Type B pancreatic cell (in vitro differentiated cells): ENCODE measurements at places on chromosomes 4 and X. TPM values are rescaled to one million over a fixed set of nuclear protein-coding genes. Genes with fewer than 3 reads are reported as not detected.

Gene DIPK2B
- not detected in 2 replicates for total RNA-seq

- H3K27me3 ChIP-seq = no peaks in the 10 kb centered on the region
- H3K4me1 ChIP-seq = no peaks in the 10 kb centered on the region
- H3K36me3 ChIP-seq = peaks cover 7% of the 10 kb centered on the region
Observed at GRCh38 chrX:72373136-72373535, 67.4 kb upstream of the CITED1 start.

Gene NSG1
- total RNA-seq = 71.9 and 216 TPM in 2 replicates

DNA sequence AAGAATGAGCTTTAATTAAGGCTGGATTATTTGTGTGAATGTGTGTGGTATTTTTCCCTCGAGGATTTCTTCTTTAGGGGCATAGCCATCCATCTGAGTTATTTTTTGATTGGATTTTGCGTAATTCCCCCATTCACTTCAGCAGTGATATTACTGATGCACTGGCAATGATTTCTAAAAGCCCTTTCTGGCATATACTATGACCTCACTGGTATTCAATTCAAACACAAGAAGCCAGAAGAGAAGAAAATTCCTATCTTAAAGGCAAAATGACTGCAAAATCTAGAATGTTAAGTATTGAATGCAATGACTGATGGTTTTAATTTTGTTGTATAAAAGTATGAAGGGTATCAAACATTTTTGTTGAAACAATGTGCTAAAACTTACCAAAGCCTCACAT, 71.1 kb upstream of the DDIT4L start:
- H3K4me1 ChIP-seq = no peaks in the 10 kb centered on the region
- no peak for DNase-seq
- H3K27ac ChIP-seq = no peak overlapping the region
- peaks cover 6% of the 10 kb centered on the region for H3K27me3 ChIP-seq
- H3K36me3 ChIP-seq = no peaks in the 10 kb centered on the region

Gene NXF2
- total RNA-seq = not detected in 2 replicates

Gene MAGEA2
- 0.69 TPM in 1 of 2 replicates, not detected in the other for total RNA-seq
